Stimulated activated CD4-positive, alpha-beta T cell treated with anti-CD3 and anti-CD28 coated beads, Interleukin-4, amount 100 ng/mL, for 1 hour (primary cell): ENCODE measurements at places on chromosomes 3 and 15.

DNA sequence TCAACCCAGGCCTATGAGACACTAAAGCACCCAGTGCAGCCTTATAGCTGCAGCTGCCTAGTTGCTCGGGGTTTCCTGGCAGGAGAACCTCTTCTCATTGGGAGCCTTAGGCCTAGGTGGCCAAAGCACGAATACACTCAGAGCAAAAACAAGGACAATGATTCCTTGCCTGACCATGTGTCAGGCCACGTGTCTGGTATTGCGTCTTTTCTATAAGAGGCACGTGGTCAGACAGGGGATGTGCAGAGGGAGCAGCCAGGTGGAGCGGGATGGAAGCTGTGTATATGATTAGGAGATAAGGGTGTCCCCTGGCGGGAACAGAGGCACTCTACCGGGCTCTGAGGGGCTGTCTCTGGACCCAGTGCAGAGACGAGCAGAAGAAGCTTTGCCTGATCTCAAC is 26.4 kb downstream of the SLC22A14 start:
- no peak for DNase-seq

GRCh38 chr15:25789211-25789610 is 73.9 kb downstream of the ATP10A start:
- no peak for DNase-seq

GRCh38 chr3:43670635-43671522 is 19.9 kb upstream of the ABHD5 start:
- no peak for DNase-seq

- no peak for DNase-seq
Measured at GRCh38 chr3:81927811-81928210, 166.4 kb upstream of the GBE1 start.

DNA sequence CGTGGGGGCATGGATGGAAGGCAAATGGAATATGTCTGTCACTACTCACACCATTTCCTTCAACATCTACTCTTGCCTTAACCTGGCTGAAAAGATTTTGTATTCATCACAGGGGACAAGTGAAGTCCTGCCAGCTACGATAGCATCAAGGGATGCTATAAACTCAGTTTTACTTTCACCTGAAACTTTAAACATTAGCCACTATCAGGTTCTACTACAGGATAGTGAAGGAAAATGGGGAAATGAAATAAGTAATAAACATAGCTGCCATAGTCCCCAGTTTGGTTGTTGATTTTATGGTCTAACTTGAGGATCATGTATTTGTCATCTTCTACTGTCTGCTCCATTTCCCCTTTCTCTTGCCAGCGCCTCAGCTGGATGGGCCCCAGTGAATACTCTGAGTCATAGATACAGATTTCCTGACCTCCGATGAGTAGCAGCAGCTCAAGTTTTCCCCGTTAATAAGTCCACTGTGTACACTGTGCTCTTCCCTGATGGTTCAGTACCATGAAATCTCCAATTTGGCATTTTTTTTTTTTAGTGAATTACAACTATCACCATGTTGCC is 338.2 kb upstream of the SLCO3A1 start:
- no peak for DNase-seq

DNA sequence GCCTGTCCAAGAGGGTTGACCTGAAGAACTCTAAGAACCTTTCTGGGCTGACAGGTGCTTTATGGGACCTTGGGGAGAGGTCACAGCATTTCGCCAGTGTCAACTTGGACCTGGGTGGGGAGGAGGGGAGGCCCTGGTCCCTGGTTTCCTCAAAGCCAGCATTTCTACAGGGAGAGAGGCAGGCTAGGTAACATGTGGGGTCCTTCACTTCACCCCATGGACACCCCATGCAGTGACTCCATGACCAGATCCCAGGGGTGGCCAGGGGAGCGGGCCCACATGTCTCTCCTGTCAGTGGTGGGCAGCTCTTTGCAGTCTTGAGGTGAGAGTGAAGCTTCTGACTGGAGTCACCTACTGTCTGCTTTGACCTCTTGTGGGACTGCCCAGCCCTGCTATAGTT is 35.8 kb downstream of the GOLGA6L10 start:
- DNase-seq = no peak

GRCh38 chr3:27358372-27358771 is 10.8 kb downstream of the NEK10 start:
- no peak for DNase-seq

GRCh38 chr3:195732940-195733339 is 12.2 kb downstream of the MUC20 start:
- DNase-seq = no peak

GRCh38 chr3:114356066-114356465 is 62.2 kb downstream of the TIGIT start:
- DNase-seq = no peak

DNA sequence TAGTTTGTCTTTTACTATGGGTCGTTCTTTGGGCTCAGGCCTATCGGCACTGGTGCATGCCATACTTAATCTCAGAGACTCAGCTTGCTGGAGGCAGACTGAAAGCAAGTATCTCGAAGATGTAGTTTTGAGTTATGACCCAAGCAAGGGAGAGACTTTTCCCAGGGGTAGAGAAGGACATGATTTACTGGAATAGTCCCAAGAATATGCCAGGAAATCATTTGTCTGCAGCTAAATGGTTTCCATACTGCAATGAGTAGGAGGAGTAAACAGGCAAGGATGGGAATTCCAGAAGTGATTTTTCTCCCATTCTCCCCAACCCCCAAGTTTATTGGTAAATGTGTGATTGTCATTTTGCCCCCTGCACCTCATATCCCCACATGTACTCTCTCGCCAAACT is 35.4 kb upstream of the LACTB start:
- no peak for DNase-seq

- no peak for DNase-seq
Measured at GRCh38 chr3:69738315-69738714, 949 bp upstream of the MITF start.

DNA sequence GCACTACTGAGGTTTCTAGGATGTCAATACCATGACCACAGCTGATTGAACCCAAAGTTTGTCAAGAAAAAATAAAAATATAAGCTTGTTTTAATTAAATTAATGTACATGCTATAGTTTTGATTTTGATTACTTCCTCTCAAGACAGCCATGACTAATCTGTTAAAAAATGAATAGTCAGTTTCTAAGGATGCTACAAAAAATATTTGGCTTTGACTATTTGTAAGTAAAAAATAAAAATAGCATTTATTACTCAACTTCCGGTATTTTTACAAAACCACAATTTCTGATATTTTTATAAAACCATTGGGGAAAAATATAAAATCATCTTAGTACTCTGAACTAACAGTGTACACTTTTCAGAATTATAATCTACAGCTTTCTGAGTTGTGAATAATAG is 12.1 kb upstream of the TEX9 start:
- DNase-seq = no peak

- DNase-seq = no peak
Measured at GRCh38 chr15:85828126-85828525, 33.4 kb upstream of the KLHL25 start.

GRCh38 chr3:105367063-105367405 is 325 bp downstream of the ALCAM start:
- DNase-seq = peak; percentile 23

DNA sequence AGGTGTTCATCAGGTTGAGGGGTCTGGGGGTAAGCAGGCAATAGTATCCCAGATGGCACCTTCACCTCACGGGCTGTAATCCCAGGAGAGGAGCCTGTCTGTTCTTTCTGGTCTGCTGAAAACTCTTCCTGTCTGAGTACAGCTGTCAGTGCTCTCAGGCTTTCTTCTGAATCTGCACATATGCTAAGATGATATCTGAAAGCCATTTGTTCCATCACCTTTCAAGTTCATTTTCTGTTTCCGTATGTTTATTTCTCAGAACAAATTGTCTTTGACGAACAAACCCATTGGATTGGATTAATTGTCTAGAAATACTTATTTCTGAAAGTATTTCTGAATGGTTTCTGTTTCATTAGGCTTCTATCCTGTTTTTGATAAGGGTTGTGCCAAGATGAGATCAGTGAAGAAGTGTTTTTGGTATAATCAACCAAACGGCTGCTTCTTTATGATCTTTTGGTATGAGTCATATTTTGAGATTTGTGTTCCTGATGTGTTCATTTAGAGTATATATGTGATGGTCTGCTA is 13.3 kb downstream of the ZNF592 start:
- no peak for DNase-seq

DNA sequence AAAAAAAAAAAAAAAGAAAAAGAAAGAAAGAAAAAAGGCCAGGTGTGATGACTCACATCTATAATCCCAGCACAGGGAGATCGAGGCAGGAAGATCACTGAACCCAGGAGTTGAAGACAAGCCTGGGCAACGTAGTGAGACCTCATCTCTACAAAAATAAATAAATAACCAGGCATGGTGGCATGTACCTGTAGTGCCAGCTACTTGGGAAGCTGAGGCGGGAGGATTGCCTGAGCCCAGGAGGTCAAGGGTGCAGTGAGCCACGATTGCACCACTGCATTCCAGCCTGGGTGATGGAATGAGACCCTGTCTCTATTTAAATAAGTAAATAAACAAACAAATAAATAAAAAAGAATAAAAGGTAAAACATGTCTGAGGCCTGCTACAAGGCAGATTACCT is 39.3 kb upstream of the LACTB start:
- no peak for DNase-seq

DNA sequence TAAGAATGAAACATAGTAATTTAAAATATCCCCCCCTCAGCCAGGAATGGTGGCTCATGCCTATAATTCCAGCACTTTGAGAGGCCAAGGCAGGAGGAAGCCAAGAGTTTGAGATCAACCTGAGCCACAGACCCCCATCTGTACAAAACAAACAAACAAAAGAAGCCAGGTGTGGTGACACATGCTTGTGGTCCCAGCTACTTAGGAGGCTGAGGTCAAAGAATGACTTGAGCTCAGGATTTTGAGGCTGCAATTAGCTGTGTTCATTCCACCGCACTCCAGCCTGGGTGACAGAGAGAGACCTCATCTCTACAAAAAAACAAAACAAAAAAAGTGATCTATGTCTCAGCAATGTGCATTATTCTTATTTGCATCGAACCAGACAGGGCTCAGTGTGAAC is 800.8 kb downstream of the MCTP2 start:
- no peak for DNase-seq
